Stimulated activated CD8-positive, alpha-beta memory T cell treated with anti-CD3 and anti-CD28 coated beads, Interleukin-4, amount 100 ng/mL, for 1 hour (primary cell): ENCODE measurements at places on chromosomes 6 and 20.

GRCh38 chr6:128899341-128900050, 16.6 kb downstream of the LAMA2 start:
- no peak for DNase-seq

GRCh38 chr20:44388466-44389023, 33.0 kb downstream of the HNF4A start:
- DNase-seq = peak; percentile 36

- no peak for DNase-seq
Observed at GRCh38 chr6:156182356-156182755, 594.8 kb upstream of the ARID1B start.

DNA sequence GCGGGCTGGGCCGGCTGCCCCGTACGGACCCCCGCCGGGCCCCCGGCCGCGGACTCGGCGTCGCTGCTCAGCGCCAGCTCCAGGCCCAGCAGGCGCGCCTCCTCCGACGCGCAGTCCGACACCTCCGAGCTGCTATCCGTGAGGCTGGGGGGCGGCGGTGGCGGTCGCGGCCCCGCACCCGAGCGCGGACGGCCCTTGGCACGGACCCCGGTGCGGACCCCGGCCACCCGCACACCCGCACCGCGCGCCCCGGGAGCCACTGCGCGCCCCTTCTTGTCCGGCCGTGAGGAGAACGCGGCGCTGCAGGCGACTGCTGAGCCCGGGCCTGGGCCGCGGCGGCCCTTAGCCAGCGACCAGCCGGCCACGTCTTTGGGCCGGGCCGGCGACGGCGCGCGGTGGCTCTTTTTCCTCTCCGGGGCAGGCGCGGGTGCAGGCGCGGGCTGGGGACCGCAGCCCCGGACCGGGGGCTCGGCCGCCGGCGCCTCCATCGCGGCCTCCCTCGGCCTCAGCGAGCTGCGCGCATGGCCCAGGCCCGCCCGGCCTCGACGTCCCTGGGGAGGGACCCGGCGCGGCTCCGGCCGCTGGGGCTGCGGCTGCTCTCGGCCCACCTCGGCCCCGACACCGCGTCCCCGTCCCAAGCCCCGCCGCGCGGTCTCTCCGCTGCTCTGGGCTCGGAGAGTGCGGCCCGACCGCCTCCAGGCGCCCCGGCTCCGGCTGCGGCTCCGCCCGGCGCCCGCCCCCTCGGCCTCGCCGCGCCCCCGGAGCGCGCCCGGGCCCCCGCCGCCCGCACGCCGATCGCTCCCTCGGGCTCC, 12.9 kb upstream of the TLDC2 start:
- no peak for DNase-seq

GRCh38 chr6:20542927-20543602, 8.8 kb downstream of the CDKAL1 start:
- no peak for DNase-seq

DNA sequence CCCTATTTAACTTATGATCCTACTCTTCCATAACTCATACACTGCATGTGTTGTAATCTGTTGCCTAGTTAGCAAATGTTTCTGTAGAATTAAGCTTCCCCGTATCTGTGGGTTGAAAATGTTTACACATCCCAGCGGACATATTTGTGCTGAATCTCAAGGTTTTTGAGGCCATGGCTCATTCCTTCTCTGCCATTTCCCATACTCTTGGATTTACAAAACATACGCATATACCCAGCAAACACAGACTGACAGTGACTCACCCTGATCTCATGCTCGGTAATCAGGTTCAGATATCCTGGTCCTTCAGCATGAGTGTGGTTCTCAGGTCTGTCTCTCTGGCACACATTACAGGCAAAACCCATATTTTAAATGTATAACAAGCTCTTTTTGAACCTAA, 58.7 kb downstream of the AGPAT4 start:
- DNase-seq = no peak

DNA sequence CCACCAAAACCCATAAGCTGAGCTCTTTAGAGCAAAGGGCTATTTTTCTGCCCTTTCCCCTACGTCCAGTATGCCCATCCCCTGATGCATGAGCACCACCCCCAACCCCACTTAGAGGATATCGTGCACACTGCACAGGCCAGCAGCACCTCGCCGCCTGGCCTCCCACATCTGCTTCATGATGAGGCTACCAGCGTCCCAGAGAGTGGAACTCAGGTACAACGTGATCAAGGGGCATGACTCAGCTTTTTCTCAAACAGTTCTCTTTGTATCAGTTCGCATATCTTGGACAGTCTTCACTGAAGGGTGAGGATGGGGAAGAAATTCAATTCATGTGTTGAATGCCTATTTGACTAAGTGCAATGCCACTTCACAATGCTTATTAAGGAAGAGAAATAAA, 81.9 kb upstream of the QKI start:
- DNase-seq = no peak

- DNase-seq = no peak
Observed at GRCh38 chr20:23970049-23970448, 18.5 kb downstream of the GGTLC1 start.

GRCh38 chr6:97674802-97675201, 391.8 kb upstream of the MMS22L start:
- DNase-seq = no peak

DNA sequence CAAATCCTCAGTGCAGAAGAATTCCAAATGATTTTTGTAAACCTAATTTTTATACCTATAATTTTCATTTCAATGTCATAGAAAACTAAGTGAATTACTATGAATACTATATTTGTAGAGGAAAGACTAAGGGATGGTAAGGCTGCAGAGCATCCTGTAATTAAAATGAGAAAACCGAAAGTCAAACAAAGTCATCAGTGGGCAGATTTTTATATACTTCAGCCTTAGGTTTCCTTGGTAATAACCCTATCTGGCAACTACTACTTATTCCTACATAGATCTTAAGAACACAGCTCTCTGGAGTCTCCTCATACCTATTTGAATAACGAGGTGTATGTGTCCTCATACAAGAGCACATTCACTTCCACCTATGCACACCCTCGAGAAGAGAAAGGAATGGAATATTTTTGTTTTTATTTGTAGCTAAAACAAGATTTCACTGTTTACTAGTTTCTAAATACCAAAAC, 117.9 kb upstream of the SGK1 start:
- no peak for DNase-seq

GRCh38 chr20:33923740-33924139, 70.0 kb upstream of the RALY start:
- DNase-seq = no peak

GRCh38 chr20:53382263-53382844, 211.3 kb downstream of the ZNF217 start:
- DNase-seq = no peak

GRCh38 chr6:11433860-11434259, 103.7 kb upstream of the TMEM170B start:
- no peak for DNase-seq

- DNase-seq = no peak
Observed at GRCh38 chr6:151961809-151962208, 154.3 kb downstream of the ESR1 start.

DNA sequence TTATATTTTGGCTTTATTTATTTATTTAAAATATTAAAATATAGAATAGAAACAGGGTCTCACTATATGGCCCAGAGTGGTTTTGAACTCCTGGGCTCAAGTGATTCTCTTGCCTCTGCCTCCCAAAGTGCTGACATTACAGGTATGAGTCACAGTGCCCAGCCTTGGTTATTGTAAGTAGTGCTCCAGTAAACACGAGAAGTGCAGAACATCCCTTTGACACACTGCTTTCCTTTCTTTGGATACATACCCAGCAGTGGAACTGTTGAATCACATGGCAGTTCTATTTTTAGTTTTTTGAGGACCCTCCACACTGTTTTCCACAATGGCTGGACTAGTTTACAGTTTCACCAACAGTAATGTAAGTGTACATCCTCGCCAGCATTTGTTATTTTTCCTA, 203.9 kb downstream of the PHF3 start:
- no peak for DNase-seq

DNA sequence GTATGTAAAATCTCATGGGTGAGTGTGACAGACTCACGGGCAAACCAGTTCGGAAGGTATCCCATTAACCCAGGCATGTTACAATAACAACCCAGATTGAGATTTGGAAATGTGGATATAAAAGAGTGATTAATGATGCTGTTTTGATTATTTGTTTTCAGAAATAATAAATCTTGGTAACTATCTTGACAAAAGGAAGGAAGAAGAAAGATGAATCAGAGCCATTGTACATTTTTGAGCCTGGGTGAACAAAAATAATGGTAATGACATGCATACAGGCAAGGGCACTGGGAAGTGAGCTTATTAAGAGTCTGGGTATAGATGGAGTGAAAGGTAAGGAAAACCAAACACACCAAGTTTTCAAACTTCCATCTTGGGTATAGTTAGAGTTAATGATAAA, 862.0 kb downstream of the PHF3 start:
- no peak for DNase-seq

DNA sequence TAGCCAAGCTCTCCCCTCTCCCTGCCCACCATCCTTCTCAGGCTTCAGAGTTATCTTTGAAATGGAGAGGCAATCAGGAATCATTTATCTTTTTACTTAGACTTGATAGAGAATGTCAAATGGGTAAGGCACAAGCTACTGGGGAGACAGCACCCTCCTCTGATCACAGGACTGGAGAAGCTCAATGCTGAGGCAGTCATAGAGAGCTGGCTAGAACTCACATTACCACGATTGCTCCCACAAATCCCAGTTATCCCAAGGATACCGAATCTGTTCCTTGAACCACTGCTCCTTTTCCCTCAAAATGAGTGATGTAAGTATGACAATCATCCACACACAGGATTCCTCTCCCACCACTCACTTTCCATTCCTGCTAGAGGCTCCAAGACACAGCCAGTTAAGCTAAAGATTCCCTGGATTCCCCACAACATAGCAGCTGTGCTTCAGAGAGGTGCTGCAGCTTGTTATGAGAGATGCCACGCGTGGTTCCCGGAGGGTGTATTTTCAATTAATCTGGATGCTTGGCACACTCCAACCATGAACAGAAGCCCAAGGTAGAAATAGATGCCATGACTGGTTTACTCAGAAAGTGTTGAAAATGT, 96.2 kb upstream of the VGLL2 start:
- DNase-seq = no peak

GRCh38 chr6:107114926-107115694, at the start of gene BEND3:
Gene BEND3, minus strand, starts transcription at chr6:107115515. Its CDS starts 16,230 bp downstream, at chr6:107099285.
- no peak for DNase-seq
